ENCODE measurements at places on chromosomes 16 and 17. TPM values are rescaled to one million over a fixed set of nuclear protein-coding genes. Genes with fewer than 3 reads are reported as not detected.
A peak's percentile ranks its signal among the peaks of the same experiment; 100 is the strongest.

DNA sequence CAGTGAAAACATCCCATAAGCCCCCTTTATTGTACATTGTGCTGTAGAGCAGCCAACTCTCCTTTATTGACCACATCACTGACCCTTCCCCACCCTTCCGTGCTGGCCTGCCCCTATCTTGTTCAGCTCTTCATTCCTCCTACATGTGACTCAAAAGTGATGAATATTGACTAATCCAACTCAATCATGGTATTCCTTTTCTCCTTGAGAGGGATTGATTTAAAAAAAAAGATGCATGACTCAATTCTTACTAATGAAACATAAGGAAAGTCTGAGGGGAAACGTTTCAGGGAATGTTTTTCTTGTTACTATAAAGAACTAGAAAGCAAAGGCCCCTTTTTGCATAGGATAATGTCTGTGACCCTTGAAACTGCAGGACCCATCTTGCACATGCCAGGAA is 125.2 kb upstream of the SOX9 start:
- no peaks in the 10 kb centered on the region for H3K27me3 ChIP-seq
- H3K4me1 ChIP-seq = peaks cover 17% of the 10 kb centered on the region
- no peak overlapping the region for H3K4me3 ChIP-seq
- H3K27ac ChIP-seq = no peak overlapping the region
- DNase-seq = no peak
- H3K36me3 ChIP-seq = no peaks in the 10 kb centered on the region

DNA sequence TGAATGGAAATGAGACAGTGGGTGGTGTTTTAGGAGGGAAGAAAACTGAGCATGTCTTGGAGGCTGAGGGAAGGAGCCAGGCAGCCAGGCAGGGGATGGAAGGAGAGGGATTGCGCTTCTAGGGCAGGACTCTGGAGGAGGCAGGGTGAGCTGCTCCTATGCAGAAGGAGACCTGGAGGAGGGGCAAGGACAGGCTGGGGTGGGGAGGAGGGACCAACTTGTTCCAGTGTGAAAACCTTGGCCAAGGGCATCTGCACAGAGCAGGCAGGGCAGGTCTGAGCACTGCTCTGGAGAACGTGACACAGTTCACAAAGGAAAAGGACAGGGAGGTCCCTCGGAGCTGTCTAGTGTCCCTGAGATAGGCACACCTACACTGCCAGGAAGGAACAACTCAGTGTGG is 5.5 kb downstream of the GALK1 start:
- H3K4me1 ChIP-seq = peaks cover 21% of the 10 kb centered on the region
- no peak for DNase-seq

DNA sequence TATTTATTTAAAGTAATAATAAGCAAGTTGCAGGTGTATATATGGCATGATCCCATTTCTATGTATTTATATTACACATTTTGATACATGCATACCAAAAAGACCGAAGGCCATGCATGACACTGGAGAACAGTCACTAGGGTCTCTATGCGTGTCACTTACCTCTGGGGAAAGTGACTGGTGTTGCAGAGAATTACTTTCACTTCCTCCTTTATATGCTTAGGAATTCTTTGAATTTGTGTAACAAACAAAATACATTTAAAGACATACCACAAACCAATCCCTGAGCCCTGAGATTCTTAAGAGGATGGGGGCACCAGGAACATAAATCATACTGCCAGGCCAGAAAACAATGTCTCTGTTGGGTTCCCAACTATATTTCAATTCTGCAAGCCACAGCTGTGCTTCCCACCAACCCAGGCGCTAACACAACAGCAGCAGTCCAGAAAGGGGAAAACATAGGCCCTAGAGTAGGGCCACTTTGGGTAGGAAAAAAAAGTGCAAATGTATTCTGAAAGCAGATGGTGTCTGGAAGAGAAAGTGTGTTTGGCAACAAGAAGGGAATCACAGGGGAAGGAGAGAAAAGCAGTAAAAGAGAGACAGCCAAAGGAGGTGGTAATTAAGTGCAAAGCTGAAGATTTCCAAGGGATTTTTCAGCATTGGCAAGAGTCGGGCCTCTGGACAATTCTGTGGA is 24.5 kb upstream of the HYDIN start:
- no peak overlapping the region for H3K4me3 ChIP-seq
- no peak for DNase-seq
- no peaks in the 10 kb centered on the region for H3K36me3 ChIP-seq
- no peak overlapping the region for H3K27ac ChIP-seq

DNA sequence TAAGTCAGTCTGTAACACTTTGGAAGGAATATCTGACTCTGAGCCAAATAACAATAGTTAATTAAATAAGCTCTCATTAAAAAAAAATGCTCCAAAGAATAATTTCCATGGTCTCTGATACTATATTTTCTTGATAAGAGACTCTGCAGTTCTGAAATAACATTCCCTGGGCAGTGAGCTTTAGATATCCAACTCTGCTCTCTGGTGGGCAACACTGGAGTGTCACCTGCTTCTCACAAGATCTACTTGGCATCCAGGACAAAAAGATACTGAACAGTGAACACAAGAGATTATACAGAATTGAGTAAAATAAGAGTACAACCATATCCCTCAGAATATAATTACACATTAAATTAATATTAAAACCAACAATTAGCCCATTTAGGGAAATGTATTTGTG is 13.7 kb downstream of the BLMH start:
- H3K4me3 ChIP-seq = no peak overlapping the region
- H3K27ac ChIP-seq = no peak overlapping the region
- peak; percentile 5 for DNase-seq
- H3K27me3 ChIP-seq = no peaks in the 10 kb centered on the region
- H3K4me1 ChIP-seq = no peaks in the 10 kb centered on the region
- H3K36me3 ChIP-seq = peaks cover 43% of the 10 kb centered on the region

GRCh38 chr16:12740986-12741610 is 62.6 kb downstream of the CPPED1 start:
- no peak overlapping the region for H3K4me3 ChIP-seq
- no peaks in the 10 kb centered on the region for H3K27me3 ChIP-seq
- no peaks in the 10 kb centered on the region for H3K4me1 ChIP-seq
- DNase-seq = no peak

GRCh38 chr17:18108401-18109312 is at the start of gene MYO15A:
MYO15A (plus strand) TSS chr17:18108756; CDS start chr17:18118801, 10,045 bp downstream.
- H3K4me1 ChIP-seq = no peaks in the 10 kb centered on the region
- no peak within 1 kb of the TSS for H3K4me3 ChIP-seq
- DNase-seq = no peak
- H3K27ac ChIP-seq = no peak within 1 kb of the TSS
- peaks cover 10% of the 10 kb centered on the region for H3K36me3 ChIP-seq

GRCh38 chr17:29612094-29612403 is 10.7 kb downstream of the CORO6 start:
- H3K27me3 ChIP-seq = no peaks in the 10 kb centered on the region
- no peak overlapping the region for H3K27ac ChIP-seq
- no peaks in the 10 kb centered on the region for H3K36me3 ChIP-seq
- DNase-seq = no peak
- H3K4me3 ChIP-seq = no peak overlapping the region

- H3K4me1 ChIP-seq = peaks cover 9% of the 10 kb centered on the region
- H3K27me3 ChIP-seq = no peaks in the 10 kb centered on the region
- no peak for DNase-seq
- peak overlapping the region; percentile 50 for H3K4me3 ChIP-seq
- peak overlapping the region; percentile 1 for H3K27ac ChIP-seq
Measured at GRCh38 chr17:20916383-20916782, 126.4 kb downstream of the USP22 start.

DNA sequence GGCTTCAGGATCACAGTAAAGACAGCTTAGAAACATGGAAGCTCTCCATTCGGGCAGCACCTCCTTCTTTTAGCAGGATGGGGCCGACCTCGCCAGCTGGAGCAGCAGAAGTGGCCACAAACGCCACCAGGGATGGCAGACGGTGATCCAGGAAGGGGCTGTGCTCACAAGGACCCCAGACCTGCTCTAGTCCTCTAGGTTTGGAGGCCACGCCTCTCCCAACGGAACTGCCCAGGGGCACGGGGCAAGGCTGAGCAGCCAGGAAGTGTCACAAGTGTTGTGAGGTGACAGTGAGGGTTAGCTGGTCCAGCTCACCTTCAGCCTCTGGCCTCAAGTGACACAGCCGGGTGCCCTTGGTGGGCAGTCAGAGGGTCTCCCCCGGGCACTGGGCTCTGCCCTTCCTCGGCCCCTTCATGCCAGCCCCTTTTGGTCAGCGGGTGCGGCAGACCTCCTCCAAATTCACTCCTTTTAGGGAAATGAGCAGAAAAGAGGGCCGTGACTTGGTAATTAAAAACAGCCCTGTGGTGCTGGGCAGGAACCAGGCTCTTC is 20.4 kb downstream of the CEP295NL start:
- DNase-seq = no peak
- no peaks in the 10 kb centered on the region for H3K27me3 ChIP-seq
- H3K36me3 ChIP-seq = no peaks in the 10 kb centered on the region
- peak overlapping the region; percentile 58 for H3K4me3 ChIP-seq

DNA sequence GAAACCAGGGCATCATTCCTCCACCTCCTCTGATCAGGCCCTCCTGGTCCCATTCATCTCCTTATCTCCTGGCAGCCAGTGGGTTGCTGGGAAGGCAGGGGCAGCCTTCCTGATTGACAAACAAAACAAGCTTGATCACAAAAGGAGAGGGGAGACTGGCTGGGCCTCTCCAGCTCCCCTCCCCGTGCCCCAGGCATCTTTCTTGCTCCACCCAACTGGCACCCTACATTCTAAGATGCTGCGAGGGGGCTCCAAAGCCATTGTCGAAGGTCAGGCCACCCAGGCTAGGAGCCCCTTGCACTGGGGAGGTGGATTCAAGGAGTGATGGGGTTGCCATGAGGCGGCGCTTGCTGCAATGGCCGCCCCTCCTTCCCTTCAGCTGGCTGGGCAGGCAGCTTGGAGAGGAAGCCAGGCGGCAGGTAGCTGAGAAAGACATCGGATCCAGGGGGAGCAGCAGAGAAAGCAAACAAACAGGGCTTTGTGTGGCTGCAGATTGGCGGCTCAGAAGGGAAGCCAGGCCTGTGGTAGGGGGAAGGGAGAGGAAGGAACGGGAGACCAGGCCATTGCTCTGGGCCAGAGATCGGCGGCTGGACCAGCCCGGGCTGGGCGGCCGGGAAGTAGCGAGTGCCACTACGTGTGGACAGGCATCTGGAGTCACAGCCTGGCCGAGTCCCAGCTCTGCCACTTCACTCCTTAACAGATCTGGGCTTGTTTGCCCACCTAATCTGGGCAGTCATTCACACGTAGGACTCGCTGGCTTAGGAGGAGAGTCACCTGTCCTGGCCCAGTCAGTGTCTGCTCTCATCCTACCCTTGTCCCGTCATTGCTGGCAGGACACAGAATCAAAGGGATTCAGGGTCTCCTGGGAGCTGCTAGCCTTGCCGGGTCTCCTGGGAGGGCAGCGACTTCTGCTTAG is 12.3 kb downstream of the RAI1 start:
- DNase-seq = peak; percentile 53
- peaks cover 51% of the 10 kb centered on the region for H3K4me1 ChIP-seq
- peak overlapping the region; percentile 97 for H3K27ac ChIP-seq
- H3K36me3 ChIP-seq = peaks cover 11% of the 10 kb centered on the region
- H3K27me3 ChIP-seq = no peaks in the 10 kb centered on the region
- peak overlapping the region; percentile 82 for H3K4me3 ChIP-seq

DNA sequence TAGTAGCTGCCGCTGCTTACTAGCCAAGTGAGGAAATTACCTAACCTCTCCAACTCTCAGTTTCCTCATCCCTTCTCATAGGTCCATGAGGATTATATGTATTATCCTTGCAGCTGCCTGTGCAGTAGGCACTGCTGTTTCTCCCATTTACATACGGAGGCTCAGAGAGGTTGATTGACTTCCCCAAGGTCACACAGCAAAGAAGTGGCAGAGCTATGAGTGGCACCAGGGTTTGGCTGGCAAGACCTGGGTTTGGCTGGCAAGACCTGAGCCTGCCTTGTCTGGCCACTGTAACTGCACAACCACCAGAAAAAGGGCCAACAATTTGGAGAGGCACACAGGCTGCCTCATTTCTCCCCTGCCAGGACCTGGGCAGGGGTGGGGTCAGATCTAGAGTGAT is 2.5 kb upstream of the NDRG4 start:
- H3K27me3 ChIP-seq = no peaks in the 10 kb centered on the region
- no peak overlapping the region for H3K4me3 ChIP-seq
- peaks cover 5% of the 10 kb centered on the region for H3K36me3 ChIP-seq
- no peak overlapping the region for H3K27ac ChIP-seq

DNA sequence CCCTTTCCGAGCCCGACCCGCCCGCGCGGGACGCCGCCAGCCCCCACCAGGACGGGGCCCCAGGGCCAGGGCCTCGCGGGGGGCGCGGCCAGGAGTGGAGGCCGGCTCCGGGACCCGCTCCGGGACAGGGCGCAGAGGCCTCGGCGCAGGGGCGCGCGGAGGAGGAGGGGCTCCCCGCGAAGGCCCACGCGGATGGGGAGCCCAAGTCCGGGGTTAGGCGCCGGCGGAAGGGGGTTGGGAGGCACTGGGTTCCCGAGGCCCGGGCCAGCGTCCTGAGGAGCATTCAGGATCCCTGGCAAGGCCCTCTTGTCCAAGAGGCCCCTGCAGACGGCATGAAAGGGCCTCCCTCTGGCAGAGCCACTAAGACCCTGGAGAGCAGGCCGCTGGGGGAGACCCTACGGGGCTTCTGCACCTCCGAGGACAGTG is 57.8 kb upstream of the CIBAR2 start:
- no peaks in the 10 kb centered on the region for H3K27me3 ChIP-seq
- DNase-seq = no peak
- H3K4me3 ChIP-seq = peak overlapping the region; percentile 54
- H3K27ac ChIP-seq = no peak overlapping the region
- no peaks in the 10 kb centered on the region for H3K36me3 ChIP-seq

GRCh38 chr17:64081802-64082799 is 47.8 kb downstream of the ERN1 start:
- no peaks in the 10 kb centered on the region for H3K27me3 ChIP-seq
- H3K27ac ChIP-seq = no peak overlapping the region
- peak; percentile 87 for DNase-seq
- peaks cover 35% of the 10 kb centered on the region for H3K36me3 ChIP-seq
- peak overlapping the region; percentile 19 for H3K4me3 ChIP-seq
- peaks cover 19% of the 10 kb centered on the region for H3K4me1 ChIP-seq

DNA sequence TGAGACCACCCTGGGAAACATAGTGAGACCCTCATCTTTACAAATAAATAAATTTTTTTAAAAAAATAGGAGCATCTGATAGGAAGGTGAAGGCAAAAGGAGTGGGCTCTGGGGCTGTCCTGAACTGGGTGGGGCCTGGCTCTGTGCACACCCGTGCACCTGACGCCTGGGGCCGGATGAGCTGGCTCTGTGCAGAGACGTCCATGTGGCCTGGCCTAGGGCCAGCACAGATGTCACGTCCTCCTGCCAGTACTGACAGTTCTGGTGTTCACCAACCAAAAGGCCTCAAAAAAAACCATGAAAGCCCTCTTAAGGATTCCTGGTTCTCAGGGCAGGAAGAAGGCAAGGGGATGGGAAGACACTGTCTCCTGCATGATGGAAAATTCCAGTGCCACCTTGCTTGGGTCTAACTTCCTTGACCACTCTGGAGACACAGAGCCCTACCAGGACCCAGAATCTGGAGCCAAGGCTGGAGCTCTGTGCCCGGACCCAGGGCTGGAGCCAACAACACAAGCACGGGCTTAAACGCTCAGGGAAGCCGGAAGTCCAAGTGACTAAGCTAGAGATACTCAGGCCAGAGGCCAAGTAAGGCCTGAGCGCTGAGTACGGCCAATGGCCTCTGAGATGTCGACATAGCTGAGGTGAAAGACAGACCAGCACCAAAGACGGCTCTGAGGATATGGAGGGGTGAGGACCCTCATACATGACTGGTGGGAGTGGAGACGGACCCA is 32.9 kb downstream of the COPRS start:
- H3K27me3 ChIP-seq = no peaks in the 10 kb centered on the region
- no peaks in the 10 kb centered on the region for H3K36me3 ChIP-seq
- H3K27ac ChIP-seq = peak overlapping the region; percentile 86
- H3K4me3 ChIP-seq = no peak overlapping the region

PIRT gene
- not detected for total RNA-seq

DPEP3 gene
- not detected for total RNA-seq
